ENCODE measurements at places on chromosomes 2 and 18.

DNA sequence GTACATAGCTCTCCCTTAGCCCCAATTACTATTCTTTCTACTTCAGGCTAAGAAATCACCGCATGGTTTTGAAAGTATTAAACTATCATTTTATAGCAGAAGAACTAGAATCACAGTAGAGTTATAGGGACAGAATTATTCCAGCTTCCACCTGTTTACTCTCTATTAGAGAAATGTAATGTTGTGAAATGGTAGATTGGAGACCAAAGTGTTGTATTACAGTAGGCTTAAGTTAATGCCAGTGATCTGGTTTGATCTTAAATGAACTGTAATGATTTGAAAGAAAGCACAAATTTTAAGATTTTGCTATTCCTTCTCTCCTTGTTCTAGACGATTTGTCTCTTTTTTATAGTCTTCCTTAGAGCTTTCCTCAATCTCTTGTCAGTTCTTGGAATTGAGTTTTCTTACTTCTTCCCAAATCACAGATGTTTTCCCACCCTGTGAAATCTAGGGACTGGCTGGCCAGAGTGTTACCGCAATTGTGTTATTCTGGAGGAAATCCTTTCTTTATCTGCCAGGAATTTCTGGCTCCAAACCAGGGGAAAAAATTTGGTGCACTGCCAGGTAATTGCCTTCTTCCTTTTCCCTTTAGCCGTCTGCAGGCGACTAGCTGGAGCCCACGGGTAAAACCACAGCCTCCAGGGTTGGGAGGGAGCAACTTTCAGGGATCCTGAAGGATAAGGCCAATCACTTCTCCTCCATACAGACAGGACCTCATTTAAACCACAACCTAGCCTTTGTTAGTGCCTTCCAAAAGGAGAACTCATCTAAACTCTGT, 51.7 kb downstream of the NOP58 start:
- DNase-seq: no peak

DNA sequence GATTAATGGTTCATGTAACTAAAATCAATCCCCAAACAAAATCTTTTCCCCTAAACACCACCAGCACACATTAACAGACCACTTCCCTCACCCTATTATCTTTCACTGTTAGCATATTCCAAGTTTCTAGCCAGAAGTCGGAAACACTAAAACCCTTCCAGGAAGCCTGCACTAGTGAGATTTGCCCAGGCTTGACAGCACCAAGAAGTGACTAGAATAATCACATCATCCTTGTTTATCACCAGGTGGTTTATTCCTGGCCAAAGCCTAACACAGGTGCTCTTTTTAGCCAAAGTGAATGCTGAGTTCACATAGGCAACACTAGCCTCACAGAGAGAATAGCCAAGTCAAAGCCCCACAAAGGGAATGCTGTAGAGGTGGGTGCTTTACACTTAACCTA, 221.2 kb upstream of the HNRNPA3 start:
- DNase-seq: no peak

DNA sequence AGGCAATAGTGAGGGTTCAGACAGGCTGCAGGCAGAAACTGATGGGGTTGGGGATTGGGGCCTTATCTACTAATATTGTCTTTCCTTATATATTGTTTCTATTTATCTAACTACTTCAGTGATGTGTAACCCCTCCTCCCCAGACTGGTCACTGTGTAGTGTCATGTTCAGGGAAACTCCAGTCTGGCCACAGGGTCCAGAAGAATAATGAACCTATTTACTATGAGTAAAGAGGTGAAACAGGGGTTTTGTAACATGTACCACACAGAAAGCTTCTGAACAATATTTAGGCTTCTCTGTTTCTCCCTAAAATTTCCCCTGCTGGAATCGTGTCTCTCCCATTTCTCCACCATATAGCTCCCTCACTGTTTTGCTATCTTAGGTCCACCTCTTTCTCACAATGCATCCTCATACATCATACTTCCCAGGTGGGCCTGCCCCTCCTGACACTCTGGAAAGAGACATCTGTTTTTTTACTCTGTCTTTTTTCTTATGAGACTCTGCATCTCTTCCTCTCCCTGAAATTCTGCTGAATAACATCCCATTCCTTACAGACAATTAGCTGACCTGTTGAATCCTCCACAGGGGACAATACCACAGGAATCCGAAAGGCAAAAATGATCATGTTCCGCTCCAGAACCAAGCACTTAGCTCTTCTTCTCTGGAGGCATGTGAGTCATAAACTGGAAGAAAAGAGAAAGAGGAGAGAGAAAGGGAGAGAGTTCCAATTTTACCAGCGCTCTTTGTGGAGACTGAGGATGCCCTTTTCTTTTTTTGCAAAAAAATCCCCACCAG, 154.8 kb downstream of the ZEB2 start:
- DNase-seq: no peak

- no peak for DNase-seq
These were observed 30.3 kb downstream of the SOCS6 start for GRCh38 chr18:70319187-70319586.

- DNase-seq: no peak
These were observed 293.4 kb upstream of the CHST9 start for GRCh38 chr18:27478459-27478858.

DNA sequence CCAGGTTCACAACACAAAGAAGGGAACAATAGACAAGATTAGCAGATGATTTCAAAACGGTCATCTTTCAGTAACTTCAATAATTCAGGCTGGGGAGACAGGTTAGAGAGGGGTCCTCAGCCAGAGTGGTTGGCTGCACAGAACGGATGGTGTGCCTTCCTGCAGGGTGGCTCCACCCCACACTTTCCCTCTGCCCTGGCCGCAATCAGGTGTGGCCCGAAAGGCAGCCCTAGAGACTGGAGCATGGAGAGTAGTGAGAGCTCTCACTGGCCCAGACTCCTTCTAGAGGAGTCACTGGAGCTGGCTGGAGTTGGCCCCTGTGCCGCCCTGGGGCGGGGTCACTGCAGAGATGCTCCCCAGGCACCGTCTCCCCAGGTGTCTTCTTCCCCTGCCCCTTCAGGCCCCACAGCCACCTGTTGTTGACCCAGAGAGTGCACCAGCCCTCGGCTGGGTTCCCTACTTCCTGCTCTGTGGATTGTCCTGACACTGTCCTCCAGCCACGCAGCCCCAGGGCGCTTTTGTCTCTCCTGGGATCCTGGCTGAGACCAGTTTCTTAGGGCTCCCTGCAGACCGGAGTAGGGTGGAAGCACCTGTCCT, 126.8 kb downstream of the PXDN start:
- no peak for DNase-seq

- DNase-seq: no peak
These were observed 566.8 kb downstream of the EPHA4 start for GRCh38 chr2:221005338-221005737.

- DNase-seq: no peak
These were observed 202.9 kb downstream of the NDUFA10 start for GRCh38 chr2:239822146-239822831.

- DNase-seq: no peak
These were observed 1055.2 kb upstream of the FANCL start for GRCh38 chr2:59296279-59296678.

- DNase-seq: no peak
These were observed 107.0 kb upstream of the ZC3H15 start for GRCh38 chr2:186379052-186379451.

- no peak for DNase-seq
These were observed 95.6 kb downstream of the GALNT3 start for GRCh38 chr2:165698444-165698884.
